AG04449 (cell line): ENCODE measurements at places on chromosomes 7 and 10.
A peak's percentile ranks its signal among the peaks of the same experiment; 100 is the strongest.

GRCh38 chr7:107687656-107688055, 27.0 kb downstream of the SLC26A4 start:
- no peak for DNase-seq

- peak; percentile 73 for DNase-seq
Measured at GRCh38 chr7:99379043-99379577, 4.6 kb downstream of the ARPC1B start.

GRCh38 chr7:138903859-138904435, 77.2 kb downstream of the KIAA1549 start:
- no peak for DNase-seq

- no peak for DNase-seq
Measured at GRCh38 chr7:139932531-139932930, 103.5 kb downstream of the TBXAS1 start.

DNA sequence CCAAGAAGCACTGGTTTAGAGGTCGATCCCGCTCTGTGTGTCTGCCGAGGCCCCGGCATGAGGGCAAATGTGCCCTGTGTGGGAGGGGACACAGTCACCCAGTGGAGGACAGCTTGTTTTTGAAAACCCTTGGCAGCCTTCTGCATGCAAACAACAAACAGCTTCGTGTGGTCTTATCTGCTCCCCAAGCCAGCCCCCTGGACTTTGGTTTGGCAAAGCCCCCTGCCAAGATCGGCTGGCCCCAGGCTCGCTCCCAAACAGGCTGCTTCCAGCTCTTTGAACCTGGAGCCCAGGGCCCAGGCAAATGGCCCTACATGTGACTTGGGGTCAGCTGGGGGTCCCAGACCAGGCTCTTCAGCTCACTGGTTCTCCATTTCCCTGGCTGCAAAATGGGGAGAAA, 2.9 kb downstream of the ELN start:
- DNase-seq, result no peak

- peak; percentile 12 for DNase-seq
Measured at GRCh38 chr7:81284576-81284975, 365.7 kb upstream of the SEMA3C start.

- DNase-seq, result no peak
Measured at GRCh38 chr7:140263277-140263676, 86.5 kb upstream of the KDM7A start.

DNA sequence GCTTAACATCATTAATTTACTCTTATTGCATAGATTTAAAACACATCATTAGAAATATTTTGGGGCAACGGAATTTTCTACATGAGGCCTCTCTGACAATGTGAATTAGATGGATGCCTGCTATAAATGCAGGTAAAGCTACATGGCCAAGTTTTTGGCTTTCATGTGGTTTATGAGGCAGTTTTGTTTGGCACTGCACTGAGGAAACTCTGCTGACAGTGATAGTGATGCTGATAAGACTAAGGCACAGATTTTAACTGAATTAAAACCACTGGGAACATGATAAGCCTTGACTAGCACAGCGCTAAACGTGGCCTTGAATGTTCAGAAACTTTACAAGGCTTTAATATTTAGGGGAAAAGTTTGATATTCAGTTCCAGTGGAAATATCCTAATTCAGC, 114.3 kb upstream of the NOBOX start:
- DNase-seq, result no peak

- no peak for DNase-seq
Measured at GRCh38 chr10:26697922-26698608, 564 bp downstream of the PDSS1 start.

GRCh38 chr7:152859781-152860191, 100.2 kb downstream of the ACTR3B start:
- no peak for DNase-seq

GRCh38 chr10:106310596-106310995, 853.9 kb downstream of the SORCS1 start:
- DNase-seq, result no peak

DNA sequence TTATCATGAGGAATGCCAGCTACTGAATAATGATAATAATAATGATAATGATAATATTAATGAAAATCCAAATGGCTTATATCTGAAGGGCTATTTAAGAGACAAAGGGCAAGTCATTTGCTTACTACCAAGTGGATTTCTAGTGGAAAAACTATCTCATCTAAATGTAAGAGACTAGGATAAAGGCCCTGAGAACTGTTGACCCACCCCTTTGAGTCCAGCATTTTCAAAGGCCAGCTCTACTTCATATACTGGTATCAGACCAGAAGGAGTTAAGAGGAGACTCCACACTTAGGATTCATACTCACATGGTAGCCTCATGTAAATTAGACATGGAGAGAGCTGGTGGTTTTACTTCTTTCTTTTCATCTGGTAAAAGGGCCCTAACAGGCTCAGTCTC, 76.0 kb downstream of the PHYHIPL start:
- DNase-seq, result no peak

DNA sequence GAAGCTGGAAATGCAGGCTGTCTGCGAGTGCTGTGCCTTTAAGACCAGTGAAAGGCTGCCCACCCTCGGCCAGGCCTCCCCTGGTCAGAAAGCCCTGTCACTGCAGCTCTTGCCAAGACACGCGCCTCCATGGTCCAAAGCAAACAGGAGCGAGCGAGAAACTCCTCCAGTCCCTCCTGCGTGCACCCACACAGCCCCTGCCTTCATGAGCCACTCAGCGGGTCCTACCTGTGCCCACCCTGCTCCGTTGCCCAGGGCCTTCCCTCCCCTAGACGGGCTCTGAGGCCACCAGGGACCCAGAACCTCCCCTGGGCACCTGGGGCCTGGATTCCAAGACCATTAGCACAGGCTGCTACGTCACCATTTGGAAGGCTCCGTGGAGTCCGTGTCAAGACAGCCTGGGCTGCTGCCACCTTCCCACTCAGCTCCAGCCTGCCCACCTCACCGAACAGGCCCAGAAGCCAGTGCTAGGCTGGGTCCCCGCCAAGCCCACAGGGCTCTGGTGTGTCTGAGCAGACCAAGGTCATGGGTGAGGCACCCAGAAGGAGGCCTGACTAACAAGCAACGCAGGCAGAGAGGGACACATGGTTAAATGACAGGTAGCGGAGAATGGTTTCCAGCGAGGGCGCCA, 144.5 kb downstream of the NEURL1 start:
- no peak for DNase-seq

DNA sequence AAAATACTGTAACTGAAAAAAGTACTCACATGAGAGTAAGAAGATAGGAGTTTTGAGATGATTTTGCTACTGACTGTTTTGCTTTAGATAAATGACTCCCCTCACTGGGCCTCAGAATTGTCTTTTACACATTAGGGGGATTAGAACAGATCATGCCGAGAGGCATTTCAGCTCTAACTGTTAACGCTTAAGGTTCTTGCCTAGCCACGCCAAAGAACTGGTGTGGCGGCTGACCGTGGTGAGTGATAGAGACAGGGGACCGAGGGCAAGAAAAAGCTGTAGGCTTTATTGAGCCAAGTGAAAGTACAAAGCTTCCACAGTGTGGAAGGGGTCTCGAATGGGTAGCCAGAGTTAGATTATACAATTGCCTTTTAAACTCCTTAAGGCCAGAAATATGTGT, 368.5 kb upstream of the MYO3A start:
- DNase-seq, result no peak

GRCh38 chr7:41820111-41820671, 117.3 kb upstream of the INHBA start:
- DNase-seq, result no peak

GRCh38 chr7:37093257-37093656, 355.4 kb downstream of the ELMO1 start:
- no peak for DNase-seq

GRCh38 chr7:85480666-85481065, 293.8 kb upstream of the SEMA3D start:
- DNase-seq, result no peak

GRCh38 chr7:152986376-152986775, 226.8 kb downstream of the ACTR3B start:
- DNase-seq, result no peak

DNA sequence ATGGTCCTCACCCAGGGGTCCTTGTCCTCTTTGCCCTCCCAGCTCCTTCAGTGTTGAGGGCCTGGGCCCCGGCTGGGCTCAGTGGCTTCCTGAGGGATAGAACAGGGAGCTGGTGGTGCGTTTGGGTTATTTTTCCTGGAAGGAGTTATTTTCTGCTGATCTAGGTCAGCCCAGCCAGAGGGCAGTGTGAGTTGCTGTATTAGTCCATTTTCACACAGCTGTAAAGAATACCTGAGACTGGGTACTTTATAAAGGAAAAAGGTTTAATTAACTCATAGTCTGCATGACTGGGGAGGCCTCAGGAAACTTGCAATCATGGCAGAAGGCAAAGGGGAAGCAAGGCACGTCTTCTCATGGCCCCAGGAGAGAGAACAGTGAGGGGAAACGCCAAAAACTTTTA, 122.4 kb upstream of the PCBD1 start:
- DNase-seq, result no peak

DNA sequence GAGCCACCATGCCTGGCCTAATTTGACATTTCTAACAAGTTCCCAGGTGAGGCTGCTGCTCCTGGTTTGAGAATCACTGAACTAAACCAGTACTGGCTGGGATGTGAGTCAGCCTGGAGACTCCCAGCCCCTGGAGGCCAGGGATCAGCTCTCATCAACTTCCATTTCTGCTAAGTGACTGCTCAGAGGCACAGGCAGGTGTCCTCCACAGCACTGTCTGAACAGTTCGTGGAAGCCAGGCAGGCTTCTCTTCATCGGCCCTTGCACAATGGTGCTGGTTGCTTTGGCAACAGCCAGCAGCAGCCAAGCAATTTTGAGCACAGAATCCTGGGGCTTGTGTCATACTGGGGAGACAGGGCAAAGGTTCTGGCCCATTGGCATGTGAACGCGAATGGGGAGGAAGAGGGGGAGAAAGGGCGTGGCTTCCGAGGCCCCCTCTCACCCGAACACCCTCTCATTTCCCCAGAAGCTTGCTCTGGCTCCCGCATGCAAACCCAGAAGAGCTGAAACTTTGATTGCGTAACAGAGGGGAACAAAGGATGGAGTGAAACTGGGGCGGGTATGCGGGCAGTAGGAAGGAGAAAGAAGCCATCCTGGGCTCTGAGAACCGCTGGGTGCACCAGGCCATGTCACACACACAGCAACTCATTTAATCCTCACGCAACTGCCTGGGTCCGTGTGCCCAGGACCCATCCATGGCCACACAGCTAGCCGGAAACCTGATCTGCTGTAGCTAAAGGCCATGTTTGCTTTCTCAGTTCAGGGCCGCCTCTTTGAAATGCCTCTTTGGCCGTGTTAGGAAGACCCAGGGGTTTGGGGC, 9.0 kb upstream of the POR start:
- no peak for DNase-seq

DNA sequence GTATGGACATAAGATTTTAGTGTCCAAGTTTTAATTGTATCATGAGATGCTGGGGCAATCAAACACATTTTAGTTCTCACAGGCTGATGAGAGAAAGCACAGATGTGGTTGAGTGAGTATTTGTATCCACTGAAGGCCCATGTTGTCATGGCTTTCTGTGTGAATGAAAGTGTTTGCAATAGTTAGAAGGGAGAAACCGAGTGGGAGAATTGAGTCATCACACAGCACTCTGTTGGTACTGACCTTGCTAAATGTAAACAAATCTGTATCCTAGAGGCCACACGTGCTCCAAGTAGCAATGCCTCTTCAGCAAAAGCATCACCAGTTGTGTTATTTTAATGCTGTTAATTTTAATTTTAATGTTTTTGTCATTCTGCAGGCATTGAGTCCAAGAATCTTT, 121.2 kb downstream of the EMX2 start:
- peak; percentile 86 for DNase-seq

DNA sequence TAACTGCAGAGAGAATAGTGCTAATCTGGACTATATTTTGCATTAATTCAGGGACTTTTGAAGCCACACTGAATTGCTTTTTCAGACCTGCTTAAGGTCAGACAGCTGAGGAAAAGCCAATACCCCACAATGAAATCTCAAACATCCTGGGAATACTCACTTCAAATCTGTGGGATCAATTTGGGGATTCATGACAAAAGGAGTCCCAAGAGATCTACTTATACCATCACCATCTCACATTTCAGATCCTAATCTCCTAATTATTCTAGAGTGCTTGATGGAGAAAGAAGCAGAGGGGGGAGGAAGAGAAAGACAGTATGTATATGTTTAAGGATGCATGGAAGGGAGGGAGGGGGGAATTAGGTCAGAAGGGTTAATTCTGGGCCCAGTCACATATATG, 202.2 kb downstream of the CACNA2D1 start:
- no peak for DNase-seq

GRCh38 chr7:23014681-23015080, 751 bp upstream of the HYCC1 start:
- DNase-seq, result no peak

DNA sequence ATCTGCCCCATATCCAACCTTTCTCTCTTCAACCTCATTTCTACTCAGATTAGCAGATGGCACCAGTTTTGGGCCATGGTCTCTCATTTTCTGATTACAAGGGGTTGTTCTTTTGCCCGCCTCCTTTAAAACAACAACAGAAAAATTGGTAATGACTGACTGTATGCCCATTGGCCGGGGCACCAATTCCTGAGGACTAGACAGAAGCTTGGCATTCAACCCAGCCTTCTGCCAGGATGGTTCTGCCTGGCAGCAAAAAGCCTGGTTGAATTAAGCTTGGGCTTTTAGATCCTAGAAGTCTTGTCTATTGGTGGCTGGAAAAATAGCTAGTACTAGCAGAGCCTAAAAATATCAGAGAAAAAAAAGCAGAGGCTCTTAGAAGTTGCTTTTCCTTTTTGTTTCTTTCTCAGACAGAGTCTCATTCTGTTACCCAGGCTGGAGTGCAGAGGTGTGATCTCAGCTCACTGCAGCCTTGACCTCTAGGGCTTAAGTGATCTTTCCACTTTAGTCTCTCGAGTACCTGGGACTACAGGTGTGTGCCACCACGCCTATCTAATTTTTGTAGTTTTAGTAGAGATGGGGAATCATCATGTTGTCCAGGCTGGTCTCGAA, 402.6 kb downstream of the AUTS2 start:
- DNase-seq, result no peak

DNA sequence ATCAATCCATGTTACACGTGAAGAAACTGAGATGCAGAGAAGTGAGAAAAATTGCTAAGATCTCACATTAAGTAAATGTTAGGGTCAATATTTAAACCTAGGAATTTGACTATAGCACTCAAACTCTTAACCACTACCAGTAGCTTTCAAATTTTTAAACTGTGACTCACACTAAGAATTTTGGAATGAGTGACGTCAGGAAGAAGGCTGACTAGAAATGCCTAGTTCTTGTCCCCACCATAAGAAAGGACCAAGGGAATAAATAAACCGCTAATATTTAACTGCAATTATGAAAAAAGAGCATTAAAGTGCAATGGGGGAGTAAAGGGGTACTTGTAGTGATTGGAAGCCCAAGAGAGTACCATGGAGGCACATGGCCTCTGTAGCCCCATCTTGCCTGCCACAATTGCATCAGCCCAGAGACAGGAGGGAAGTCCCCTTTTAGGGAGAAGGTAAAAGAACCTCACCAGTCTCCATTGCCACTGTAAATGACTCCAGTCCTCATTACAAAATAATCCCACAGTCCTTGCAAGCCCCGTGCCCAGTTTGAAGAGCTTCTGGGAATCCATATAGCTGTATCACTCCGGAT, 3.5 kb upstream of the AKR1B1 start:
- peak; percentile 45 for DNase-seq

- DNase-seq, result no peak
Measured at GRCh38 chr7:143518941-143519340, 41.3 kb downstream of the TAS2R41 start.
